ENCODE measurements at places on chromosomes 7 and 10.

DNA sequence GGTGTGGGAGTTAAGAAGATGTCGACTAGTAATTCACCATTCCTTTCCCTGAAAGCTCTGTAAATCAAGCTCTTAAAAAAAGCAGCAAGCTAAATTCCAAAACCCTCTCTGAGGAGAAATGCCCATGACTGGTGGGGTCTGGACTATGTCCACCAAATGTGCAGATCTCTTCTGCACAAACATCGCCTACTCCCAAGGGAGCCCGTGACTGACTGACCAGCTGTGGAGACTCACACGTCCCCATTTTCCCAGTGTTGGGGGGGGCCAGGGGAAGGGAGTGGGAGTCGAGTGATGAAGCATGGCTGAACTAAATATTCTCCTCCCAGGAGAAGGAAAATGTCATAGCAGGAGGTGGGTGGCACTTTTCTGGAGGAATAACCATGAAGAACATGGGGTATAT, 164.1 kb upstream of the HPS1 start:
- no peaks in the 10 kb centered on the region for H3K4me1 ChIP-seq
- H3K27me3 ChIP-seq: peaks cover 32% of the 10 kb centered on the region
- no peak for ATAC-seq
- no peak overlapping the region for H3K4me3 ChIP-seq

DNA sequence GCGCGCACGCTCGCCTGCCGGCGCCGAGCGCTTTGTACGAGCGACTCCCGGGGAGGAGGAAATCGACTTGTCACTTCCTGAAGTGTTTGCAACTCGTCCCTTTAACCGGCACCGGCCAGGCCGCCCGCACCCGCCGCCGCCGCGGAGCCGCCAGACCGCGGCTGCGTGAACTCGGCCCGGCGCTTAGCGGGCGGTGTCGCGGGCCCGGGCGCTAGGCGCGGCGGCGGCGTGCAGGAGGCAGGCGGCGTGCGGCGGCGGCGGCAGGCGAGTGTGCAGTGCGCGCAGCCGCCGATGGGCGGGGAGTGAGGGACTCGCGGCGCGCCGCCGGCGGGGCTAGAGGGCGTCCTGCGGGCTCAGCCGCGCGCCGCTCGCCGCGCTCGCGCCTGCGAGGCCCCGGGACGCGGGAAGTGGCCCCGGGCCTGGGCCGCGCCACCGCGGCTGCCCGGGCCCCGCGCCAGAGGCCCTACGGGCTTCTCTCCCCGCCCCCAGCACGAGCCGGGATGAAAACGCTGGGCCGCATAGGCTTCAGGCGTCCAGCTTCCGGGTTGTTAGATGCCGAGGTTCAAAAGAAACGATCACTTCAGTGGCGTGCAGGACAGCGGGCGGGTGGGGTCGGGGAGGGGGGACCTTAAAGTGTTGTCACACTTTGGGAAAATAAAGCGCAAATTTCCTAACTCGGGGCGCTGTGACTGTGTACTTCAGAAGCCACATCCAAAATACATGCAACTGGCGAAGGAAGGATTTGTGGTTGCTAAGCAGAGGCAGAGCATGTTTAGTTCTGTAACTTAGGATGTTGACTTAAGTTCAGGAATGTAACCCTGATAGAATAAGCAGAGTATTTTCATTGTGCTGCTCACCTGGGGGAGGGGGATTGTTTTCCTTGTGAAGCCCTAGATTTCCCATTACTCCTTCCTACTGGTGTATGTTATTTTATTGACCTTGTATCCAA, at the start of gene FAM53B:
TSS of gene FAM53B (minus strand) at position 277 of the 949 bp plus-strand sequence. CDS start 37,665 bp downstream, outside the sequence.
- no peaks in the 10 kb centered on the region for H3K27me3 ChIP-seq
- H3K36me3 ChIP-seq: peaks cover 8% of the 10 kb centered on the region
- peaks cover 42% of the 10 kb centered on the region for H3K4me1 ChIP-seq
- ATAC-seq: peak; percentile 85
- H3K27ac ChIP-seq: peak within 1 kb of the TSS; percentile 98
- peak within 1 kb of the TSS; percentile 100 for H3K4me3 ChIP-seq

- H3K4me3 ChIP-seq: no peak overlapping the region
- no peaks in the 10 kb centered on the region for H3K36me3 ChIP-seq
- no peaks in the 10 kb centered on the region for H3K4me1 ChIP-seq
- H3K27me3 ChIP-seq: peaks cover 4% of the 10 kb centered on the region
- ATAC-seq: no peak
- H3K27ac ChIP-seq: no peak overlapping the region
These were observed 228.1 kb downstream of the WDR11 start for GRCh38 chr10:121079226-121079625.

GRCh38 chr10:125661431-125661940, 21.5 kb downstream of the TEX36 start:
- no peaks in the 10 kb centered on the region for H3K4me1 ChIP-seq
- ATAC-seq: no peak
- H3K36me3 ChIP-seq: no peaks in the 10 kb centered on the region
- H3K27me3 ChIP-seq: peaks cover 13% of the 10 kb centered on the region
- H3K27ac ChIP-seq: no peak overlapping the region
- no peak overlapping the region for H3K4me3 ChIP-seq

DNA sequence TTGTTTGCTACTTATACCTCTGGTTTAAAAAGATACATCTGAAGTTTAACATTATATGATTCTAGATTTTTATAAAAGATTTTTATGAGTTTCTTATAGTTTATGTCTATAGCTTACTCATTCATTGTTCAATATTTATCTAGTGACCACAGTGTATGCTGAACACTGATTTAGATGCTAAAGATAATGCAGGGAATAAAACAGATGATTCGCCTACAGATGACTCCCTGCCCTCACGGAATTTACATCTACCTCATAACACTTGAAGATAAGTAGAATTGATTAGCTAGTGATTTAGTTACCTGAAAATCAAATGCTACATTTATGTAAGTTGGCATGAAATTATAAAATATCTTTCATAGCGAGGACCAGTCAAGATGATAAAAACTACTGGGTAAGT, 105.8 kb downstream of the HIPK2 start:
- no peak overlapping the region for H3K4me3 ChIP-seq
- peaks cover 53% of the 10 kb centered on the region for H3K4me1 ChIP-seq
- ATAC-seq: no peak
- H3K27ac ChIP-seq: no peak overlapping the region

GRCh38 chr7:114930829-114931655, 9.1 kb downstream of the MDFIC start:
- peaks cover 19% of the 10 kb centered on the region for H3K4me1 ChIP-seq
- ATAC-seq: peak; percentile 77
- H3K36me3 ChIP-seq: peaks cover 37% of the 10 kb centered on the region
- no peak overlapping the region for H3K27ac ChIP-seq

DNA sequence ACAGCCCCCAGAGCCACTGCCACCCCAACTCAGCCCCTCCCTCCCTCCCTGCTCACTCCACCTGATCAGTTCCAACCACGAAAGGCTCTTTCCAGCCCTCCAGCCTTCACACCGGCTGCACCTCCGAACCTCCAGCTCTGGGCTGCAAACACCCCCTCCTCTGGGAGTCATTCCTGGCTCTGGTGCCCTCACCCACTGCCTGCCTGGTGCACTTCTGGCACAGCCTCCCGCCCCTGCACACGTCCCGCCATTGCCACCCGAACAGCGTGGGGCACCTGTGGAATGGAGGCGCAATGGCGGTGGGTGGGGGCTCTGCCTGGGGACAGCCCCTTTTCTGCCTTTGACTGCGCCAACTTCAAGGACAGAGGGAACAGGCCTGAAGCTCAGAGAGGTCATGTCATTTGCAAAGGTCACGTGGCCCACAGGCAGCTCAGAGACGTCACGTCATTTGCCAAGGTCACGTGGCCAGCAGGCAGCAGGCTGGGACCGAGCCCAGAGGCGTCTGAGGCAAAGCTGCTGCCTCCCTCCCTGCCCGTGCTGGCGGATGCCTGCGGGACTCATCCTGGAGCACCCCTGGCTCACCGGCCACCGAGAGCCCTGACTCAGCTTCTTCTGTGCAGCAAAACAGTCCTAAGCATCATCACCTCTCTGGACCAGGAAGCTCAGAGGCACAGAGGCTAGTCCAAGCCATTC, 76.0 kb upstream of the DNAAF5 start:
- no peaks in the 10 kb centered on the region for H3K27me3 ChIP-seq
- H3K4me1 ChIP-seq: no peaks in the 10 kb centered on the region
- no peak overlapping the region for H3K27ac ChIP-seq
- no peaks in the 10 kb centered on the region for H3K36me3 ChIP-seq

GRCh38 chr7:157930441-157930840, 593.6 kb downstream of the DNAJB6 start:
- H3K27ac ChIP-seq: no peak overlapping the region
- no peak overlapping the region for H3K4me3 ChIP-seq
- no peaks in the 10 kb centered on the region for H3K27me3 ChIP-seq

GRCh38 chr10:1874533-1874932, 137.2 kb upstream of the ADARB2 start:
- ATAC-seq: peak; percentile 56
- peaks cover 24% of the 10 kb centered on the region for H3K27me3 ChIP-seq
- H3K4me1 ChIP-seq: no peaks in the 10 kb centered on the region

- peak overlapping the region; percentile 98 for H3K27ac ChIP-seq
- H3K4me1 ChIP-seq: peaks cover 84% of the 10 kb centered on the region
- H3K4me3 ChIP-seq: peak overlapping the region; percentile 86
- H3K36me3 ChIP-seq: peaks cover 39% of the 10 kb centered on the region
- ATAC-seq: peak; percentile 80
These were observed 1.5 kb downstream of the PVRIG start for GRCh38 chr7:100221231-100221718.

GRCh38 chr7:126608339-126608776, 644.4 kb downstream of the GRM8 start:
- H3K27ac ChIP-seq: no peak overlapping the region
- no peak overlapping the region for H3K4me3 ChIP-seq
- no peaks in the 10 kb centered on the region for H3K4me1 ChIP-seq
- H3K36me3 ChIP-seq: no peaks in the 10 kb centered on the region
- ATAC-seq: no peak
- no peaks in the 10 kb centered on the region for H3K27me3 ChIP-seq

DNA sequence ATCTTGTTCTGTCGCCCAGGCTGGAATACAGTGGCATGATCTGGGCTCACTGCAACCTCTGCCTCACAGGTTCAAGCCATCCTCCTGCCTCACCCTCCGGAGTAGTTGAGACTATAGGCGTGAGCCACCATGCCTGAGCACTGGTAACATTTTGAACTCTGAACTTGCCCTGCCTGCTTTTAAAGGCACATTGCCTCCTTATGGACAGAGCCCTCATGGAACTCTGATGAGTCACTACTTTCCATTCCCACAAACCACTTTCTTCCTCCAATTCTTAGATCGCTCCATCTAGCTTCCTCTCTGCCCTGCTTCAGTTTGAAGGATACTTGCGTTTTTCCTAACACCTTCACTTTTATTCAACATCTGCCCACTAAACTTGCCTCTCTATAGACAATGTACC, 38.1 kb downstream of the PRPS1L1 start:
- H3K27ac ChIP-seq: no peak overlapping the region
- no peak overlapping the region for H3K4me3 ChIP-seq
- no peak for ATAC-seq

GRCh38 chr7:11517853-11518252, 314.1 kb downstream of the THSD7A start:
- no peaks in the 10 kb centered on the region for H3K27me3 ChIP-seq
- no peak overlapping the region for H3K4me3 ChIP-seq
- no peak overlapping the region for H3K27ac ChIP-seq

DNA sequence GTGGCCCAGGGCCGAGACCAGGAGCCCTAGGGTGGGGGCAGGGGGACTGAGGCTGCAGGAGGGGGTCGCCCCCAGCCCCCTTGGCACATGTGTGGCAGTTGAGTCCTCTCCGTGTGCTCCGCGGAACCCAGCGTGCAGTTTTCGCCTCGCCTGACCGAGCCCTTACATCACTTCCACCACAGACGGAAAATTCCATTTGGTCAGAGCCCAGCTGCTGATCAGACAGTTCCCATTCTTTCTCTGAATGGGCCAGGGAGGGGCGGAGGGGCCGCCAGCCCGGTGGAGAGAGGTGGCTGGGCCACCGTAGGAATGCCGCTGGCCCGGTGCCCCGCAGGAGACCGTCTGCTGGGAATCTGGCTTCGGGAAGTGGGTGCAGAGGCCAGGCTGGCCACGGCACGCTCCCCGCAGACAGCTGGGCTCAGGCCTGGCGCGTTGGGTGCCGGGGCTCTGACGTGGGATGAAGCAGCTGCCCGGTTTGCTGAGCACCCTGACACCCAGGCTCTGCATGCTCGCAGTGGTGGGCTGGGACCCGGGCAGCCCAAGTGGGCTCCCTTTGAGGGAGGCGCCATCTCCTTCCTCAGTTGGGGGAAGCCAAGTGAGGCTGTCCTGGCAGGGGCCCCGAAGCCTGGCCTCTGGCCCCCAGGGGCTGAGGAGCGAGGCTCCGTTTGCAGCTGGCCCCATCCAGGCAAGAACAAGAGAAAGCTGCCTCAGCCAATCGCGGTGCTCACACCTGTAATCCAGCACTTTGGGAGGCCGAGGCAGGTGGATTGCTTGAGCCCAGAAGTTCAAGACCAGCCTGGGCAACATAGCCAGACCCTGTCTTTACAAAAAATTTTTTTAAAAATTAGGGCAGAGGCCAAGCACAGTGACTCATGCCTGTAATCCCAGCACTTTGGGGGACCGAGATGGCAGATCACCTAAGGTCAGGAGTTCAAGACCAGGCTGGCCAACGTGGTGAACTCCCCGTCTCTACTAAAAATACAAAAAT, 9.9 kb downstream of the TTYH3 start:
- H3K36me3 ChIP-seq: peaks cover 5% of the 10 kb centered on the region
- H3K4me1 ChIP-seq: peaks cover 81% of the 10 kb centered on the region
- H3K27me3 ChIP-seq: no peaks in the 10 kb centered on the region
- peak; percentile 69 for ATAC-seq
- H3K27ac ChIP-seq: peak overlapping the region; percentile 91
- H3K4me3 ChIP-seq: peak overlapping the region; percentile 72

- no peak for ATAC-seq
- H3K4me3 ChIP-seq: no peak overlapping the region
- no peak overlapping the region for H3K27ac ChIP-seq
- peaks cover under 1% of the 10 kb centered on the region for H3K4me1 ChIP-seq
- peaks cover 87% of the 10 kb centered on the region for H3K36me3 ChIP-seq
- no peaks in the 10 kb centered on the region for H3K27me3 ChIP-seq
These were observed 102.3 kb downstream of the LARP4B start for GRCh38 chr10:829241-829640.

DNA sequence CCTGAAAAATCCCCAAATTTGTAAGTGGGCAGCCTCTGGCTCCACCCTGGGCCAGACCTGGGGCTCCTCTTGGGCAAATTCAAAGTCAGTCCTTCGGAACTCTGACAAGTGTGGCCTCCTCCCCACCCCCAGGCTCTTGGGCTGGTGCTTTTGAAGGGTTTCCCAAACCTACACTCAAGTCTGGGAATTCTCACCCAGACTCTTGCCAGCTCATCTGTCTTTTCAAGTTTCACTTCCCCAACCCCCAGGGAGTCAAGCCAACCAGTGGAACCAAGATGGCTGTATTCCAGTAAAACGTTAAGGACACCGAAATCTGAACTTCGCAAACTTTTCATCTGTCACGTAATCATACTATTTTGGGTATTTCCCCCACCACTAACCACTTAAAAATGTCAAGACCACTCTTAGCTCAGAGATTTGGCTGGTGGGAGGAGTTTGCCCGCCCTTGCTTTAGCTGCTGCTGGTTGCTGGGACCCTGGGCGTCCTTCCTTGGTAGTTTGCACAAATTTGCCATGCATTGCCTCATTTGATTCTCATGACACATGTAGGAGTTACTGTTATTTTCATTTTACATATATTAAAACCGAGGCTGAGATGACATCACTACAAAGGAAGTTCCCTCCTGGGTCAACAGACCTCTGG, 1.7 kb upstream of the MYO1G start:
- H3K4me1 ChIP-seq: peaks cover 89% of the 10 kb centered on the region
- H3K27ac ChIP-seq: peak overlapping the region; percentile 97
- peak; percentile 71 for ATAC-seq
- peaks cover 61% of the 10 kb centered on the region for H3K36me3 ChIP-seq
- peak overlapping the region; percentile 91 for H3K4me3 ChIP-seq
